ENCODE measurements at places on chromosomes 12 and 14.

DNA sequence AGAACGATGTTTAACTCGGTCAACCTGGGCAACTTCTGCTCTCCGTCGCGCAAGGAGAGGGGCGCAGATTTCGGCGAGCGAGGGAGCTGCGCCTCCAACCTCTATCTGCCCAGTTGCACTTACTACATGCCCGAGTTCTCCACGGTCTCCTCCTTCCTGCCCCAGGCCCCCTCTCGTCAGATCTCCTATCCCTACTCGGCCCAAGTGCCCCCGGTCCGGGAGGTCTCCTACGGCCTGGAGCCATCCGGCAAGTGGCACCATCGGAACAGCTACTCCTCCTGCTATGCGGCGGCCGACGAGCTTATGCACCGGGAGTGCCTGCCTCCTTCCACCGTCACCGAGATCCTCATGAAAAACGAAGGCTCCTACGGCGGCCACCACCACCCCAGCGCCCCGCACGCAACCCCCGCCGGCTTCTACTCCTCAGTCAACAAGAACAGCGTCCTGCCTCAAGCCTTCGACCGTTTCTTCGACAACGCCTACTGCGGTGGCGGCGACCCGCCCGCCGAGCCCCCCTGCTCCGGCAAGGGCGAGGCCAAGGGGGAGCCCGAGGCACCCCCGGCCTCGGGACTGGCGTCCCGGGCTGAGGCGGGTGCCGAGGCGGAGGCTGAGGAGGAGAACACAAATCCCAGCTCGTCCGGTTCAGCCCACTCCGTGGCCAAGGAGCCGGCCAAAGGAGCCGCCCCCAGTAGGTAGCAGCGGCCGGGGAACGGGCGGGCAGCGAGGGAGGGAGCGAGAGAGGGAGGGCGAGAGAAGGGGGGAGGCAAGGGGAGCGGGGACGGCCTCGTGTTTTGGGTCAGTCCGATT, 513 bp downstream of the HOXC11 start:
- no peak for DNase-seq

DNA sequence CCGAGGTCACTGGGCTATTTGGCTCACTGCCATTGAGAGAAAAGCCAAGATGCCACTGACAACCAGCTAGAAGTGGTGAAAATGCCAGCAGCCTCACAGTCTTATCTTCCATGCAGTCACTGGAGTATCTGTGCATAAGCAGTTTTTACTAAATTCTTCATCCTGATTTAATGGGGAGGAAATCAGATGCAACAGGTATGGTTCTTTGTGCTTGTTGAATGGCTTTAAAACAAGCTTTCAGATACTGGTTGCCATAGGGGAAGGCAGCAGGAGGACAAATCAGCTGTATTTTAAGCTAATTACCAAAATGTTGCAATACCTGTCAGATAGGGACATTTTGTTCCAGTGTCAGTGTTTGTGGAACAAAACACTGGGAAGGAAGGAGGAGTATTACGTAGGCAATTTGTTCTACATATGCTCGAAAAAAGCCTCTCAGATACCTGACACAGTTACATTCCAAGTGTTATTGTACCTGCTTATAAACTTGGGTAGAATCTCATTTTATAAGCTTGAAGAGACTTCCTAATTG, 54.1 kb upstream of the ARHGAP5 start:
- no peak for DNase-seq

GRCh38 chr14:81401420-81402122, 1.4 kb upstream of the STON2 start:
- DNase-seq = no peak

- DNase-seq = no peak
These were observed 67.8 kb downstream of the GALNT8 start for GRCh38 chr12:4787965-4788364.

DNA sequence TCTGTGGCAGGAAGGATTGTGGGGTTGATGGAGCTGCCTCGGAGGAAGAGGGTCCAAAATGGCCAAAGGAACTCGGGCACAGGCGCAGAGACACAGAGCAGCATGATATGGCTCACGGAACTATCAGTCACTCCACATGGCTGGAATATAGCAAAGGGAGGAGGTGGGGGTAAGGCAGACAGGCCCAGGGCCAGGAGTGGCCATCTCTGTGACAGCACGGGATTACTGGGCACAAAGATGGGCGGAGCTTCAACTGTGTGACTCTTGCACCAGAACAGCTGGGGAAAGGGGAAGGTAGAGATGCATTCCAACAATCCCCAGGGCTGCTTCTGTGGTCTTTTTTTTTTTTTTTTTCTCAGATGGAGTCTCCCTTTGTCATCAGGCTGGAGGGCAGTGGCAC, 24.8 kb upstream of the EML1 start:
- DNase-seq = no peak

GRCh38 chr12:120836114-120836684, 68.0 kb downstream of the SPPL3 start:
- DNase-seq = no peak

DNA sequence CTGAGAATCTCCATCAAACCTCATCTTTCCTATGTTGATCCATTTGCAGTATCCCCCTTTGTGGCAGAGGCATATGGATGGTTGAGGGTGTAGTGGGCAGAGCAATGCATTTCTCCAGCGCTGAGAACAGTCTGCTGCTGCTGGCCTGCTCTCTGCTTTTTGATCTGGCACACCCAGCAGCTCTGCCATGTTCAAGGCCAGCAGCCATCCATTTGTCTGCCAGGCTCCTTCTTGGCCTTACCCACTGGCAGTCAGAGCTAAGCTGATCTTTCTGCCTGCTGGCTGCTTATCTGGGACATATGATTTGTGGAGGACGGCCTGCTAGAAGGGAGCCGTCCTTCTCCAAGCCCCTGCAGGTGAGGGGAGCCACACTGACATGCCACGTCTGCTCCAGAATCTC, 17.0 kb downstream of the NPC2 start:
- DNase-seq = no peak

DNA sequence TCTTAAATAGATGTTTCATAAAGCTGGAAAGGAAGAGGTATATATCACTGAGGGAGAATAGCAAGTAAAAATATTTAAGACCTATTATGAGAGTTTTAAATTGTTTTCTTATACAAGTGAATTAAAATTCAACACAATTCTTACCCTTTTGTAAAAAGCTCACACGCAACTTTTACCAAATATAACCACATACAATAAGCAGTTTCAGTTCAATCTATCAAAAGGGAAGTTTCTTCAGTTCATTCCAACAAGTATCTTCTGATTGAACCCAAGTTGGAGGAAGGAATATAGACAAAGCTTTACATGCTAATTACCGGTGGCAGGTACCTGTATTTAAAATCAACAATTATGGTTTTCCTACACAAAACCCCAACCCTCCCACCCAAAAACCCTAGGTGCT, 41.1 kb downstream of the GTF2A1 start:
- no peak for DNase-seq

GRCh38 chr14:40222996-40223395, 790.8 kb upstream of the FBXO33 start:
- DNase-seq = no peak

- DNase-seq = no peak
These were observed 70.6 kb upstream of the ESRRB start for GRCh38 chr14:76305268-76305826.

DNA sequence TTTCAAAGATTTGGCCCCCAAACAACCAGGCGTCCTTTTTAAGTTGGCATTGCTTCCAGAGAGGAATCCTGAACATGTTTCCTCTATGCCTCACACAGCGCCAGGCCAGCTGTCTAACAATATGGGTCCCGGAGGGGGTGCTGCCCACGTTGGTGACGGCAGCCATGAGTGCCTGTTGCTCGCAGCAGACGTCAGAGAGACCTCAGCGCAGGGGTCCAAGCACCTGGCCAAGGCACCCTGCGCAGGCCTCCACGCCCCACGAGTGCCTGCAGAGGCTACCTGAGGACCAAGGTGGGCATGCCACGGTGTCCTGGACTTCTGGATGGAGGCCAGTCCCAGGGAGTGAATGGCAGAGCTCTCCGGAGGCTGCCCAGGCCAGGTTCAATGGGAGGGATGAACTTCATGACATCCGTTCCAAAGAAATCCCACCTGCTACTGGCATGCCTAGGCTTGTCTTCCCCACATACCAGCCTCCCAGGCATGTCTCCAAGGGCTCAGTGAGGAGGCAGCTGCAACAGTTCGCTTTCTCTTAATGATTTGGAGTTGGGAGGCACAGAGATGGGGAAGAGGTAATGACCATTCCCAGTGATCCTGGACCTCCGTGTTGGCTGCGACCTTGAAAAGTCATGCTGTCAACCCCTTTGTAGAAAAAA, 11.6 kb upstream of the FOXN3 start:
- no peak for DNase-seq

- no peak for DNase-seq
These were observed 178.8 kb downstream of the STXBP6 start for GRCh38 chr14:24870949-24871701.

All from CD4-positive, alpha-beta T cell treated with Interferon gamma for 1 hour (primary cell).